ENCODE measurements at places on chromosomes 4 and X.

- no peak for DNase-seq
These were observed 37.0 kb downstream of the ZFX start for GRCh38 chrX:24186483-24186882.

DNA sequence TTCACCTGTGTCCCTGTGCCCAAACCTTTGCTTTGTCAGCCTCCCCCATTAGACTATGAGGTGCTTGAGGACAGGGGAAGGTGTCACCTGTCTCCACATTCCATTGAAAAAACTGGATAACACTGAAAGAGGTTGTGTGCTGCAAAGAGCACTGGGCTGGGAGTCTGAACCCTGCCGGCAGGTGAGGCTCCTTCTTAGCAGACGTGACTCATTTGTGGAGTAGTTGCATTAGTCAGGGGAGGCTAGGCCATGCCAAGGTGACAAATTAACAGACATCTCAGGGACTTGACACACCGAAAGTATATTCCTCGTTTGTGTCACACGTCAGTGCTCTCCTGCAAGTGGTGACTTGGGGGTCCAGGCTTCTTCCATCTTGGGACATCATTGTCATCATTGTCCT, 95.9 kb upstream of the STX18 start:
- DNase-seq, result no peak

DNA sequence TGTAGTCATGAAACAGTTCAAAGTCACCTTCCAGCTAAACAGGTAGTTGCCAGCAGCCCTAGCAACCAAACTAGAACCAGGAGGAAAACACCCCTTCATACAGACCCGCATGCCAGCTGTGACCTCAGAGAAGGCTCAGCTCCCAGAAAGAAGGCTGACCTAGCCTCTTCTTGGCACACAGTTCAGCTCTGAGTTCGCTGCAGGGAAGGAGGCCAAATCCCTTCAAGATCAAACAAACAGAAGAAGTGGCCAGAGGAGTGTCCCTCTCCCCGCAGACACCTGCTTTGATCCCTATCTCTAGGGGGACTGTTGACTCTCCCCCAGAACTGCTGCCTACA, 56.0 kb downstream of the HADH start:
- DNase-seq, result no peak

DNA sequence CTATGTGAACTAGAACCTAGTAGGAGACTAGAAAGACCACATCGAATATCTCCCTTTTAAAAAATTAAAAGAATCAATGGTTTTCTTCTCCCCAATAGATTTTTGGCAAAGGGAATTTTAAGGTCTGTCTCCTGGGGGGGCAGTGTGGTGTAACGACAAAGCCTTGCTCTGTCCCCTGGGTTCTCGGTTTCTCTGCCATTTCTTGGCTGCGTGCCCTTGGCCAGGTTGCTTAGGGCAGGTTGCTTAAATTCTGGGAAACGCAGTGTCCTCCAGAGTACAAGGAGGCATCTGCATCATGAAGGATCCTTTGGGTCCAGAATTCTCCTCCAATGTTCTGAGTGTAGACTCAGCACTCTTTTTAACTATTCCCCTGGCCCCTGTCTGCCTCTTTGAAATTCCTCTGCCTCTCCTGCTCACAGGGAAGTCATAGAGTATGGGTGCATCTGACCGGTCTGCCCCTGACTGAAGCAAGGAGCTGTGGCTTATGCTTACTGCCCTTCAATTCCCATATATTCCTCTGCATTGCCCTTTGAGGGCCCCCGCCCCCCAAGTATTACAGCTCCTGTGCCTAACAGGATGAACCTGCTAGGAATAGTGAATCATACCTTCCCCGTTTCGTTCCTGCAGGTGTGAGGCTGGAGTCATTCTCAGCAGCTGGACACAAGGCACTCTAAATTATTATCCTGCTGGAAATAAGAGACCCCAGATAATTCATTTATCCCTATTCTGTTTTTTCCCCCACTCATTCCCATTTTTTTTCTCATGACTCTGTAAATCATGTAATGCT, 2.2 kb downstream of the KIT start:
- DNase-seq, result no peak

DNA sequence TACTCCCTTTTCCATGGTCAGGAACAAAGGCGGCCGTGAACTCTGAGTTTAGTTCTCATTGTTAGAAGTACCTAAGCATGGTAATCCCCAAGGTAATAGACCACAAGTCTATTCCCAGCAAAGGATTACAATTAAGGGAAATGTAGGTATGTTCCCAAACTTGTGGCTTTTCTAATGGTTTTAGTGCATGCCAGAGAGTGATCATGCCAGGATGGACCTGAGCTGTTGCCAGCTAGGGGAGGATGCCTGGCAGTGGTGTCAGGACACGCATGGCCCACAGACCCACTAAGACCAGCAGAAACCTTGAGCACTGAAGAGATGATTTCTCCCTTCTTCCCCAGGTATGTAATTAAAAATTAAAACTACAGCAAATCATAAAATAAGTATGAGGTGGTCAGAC, 60.8 kb downstream of the COQ2 start:
- DNase-seq, result no peak

DNA sequence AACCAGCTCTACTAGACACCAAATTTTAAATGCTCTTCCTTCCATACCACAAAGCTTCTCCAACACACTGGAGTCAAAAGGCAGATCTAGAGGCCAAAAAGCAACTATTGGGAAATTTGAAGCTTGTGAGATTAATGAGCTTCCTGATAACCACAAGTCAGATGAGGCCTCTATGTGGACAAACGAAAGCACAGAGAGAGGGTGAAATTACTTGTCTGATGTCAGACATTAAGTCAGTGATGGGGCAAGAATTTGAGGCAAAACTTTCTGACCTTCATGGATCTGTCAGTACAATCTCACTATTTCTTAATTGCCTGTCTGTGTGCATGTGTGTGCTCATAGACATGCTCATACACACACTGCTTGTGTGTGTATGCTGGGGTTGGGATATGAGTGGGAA, 103.6 kb downstream of the GUCY2F start:
- DNase-seq, result no peak

DNA sequence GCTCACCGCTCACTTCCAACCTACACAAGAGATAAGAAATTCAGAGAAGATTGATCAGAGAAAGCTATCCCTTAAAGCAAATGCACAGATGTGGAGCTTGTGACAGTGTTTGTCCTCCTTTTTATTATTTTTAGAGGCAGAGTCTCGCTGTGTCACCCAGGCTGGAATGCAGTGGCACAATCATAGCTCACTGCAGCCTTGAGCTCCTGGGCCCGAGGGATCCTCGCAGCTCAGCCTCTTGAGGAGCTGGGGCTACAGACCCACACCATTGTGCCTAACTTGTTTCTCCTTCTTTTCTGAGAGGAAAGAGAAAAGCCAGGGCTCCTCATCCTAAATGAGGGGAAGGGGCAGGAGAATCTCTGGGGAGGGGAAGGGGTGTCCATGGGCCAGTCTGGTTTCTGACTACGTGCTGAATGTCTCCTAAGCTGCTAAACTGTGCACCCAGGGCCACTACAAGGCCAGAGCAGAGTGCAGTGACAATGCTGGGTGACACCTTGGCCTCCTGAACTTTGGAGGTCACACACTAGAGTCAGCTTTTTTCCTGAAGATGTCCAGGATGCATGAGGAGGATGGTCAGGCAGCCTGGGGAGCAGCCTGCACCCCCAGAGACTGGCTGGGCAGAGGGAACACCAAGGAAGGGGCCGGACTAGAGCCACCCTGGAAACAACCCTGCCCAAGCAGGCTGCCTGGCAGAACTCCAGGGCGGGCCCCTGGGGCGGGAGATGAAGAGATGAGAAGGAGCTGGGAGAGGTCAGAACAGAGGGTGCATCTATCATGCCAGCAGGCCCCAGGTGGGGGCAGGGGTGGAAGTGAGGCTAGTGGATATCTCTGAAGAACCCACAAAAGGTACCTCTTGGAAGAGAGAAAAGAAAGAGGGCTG, 55.5 kb upstream of the PROM1 start:
- no peak for DNase-seq

DNA sequence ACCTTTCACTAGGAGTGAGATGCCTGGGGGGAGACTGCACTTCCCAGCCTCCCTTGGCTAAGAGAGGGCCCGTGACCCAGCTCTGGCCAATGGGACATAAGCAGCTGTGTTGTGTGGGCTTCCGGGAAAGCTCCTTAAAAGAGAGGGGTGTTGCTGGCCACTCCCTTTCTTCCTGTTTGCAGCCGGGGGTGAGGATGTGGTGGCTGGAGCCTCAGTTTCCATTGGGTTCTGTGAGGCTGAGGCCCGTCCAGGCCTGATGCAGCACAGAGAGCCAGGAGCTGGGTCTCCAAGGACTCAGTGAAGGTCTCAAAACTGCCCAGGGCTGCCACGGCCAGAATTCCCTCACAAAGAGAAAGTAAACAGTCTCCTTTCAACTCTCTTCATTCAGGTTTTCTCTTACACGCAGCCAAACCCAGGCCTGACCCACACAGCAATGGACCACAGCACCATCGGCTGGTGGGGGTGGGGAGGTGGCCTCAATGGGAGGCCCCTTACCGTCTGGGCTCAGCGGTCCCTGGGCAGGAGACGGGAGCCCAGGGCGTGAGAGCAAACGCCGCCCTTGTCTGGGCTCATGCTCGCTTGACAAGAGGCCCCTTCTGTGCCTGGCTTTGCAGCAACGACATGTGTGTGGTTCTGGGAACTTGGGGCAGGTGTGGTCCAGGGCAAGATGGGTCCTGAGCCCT, 6.6 kb downstream of the NKX1-1 start:
- DNase-seq, result no peak

DNA sequence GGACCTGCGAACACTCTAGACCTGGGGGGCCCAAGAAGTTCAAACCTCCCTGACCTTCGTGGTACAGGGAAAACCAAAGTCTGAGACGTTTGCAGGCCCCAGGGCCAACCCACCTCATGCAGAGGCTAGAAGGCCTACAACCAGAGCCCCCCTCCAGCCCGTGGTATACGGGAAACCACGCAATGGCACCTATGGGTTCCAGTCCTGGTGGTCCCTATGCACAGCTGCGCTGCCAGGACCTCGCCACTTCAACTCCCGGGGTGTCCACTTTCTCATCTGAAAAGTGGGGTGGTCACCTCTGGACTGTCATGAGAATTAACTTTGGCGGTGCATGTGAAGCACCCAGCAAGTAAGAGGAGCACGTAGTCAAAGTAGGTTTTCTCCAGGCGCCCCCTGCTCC, 8.4 kb upstream of the MSX1 start:
- no peak for DNase-seq

- DNase-seq, result no peak
These were observed 119.5 kb downstream of the PJA1 start for GRCh38 chrX:69045616-69046345.

DNA sequence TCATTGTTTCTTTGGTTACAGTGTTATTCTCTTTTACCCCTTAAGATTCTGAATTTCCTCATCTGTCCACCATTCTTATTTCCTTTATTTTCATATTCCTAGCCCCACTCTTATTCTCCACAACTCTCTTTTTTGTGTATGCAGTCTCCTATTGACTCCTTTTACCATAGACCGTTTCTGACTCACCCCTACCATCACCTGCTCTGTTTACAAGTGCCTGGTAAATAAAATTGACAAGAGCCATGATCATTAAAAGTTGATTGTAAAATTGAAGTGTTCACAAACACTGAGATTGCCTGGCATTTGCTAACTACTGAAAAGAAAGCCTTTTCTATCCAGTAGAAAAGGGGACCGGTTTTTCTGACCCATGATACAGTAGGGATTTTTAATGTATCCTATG, 54.4 kb downstream of the MRPL1 start:
- no peak for DNase-seq

GRCh38 chr4:61556277-61556676, 356.2 kb downstream of the ADGRL3 start:
- DNase-seq, result no peak

GRCh38 chr4:136793848-136794247, 738.4 kb downstream of the PCDH18 start:
- no peak for DNase-seq

- no peak for DNase-seq
These were observed 78.5 kb downstream of the CRMP1 start for GRCh38 chr4:5814421-5814820.

GRCh38 chr4:188466001-188466400, 326.8 kb downstream of the TRIML1 start:
- DNase-seq, result no peak

GRCh38 chr4:126306152-126306869, 991.6 kb downstream of the FAT4 start:
- no peak for DNase-seq

DNA sequence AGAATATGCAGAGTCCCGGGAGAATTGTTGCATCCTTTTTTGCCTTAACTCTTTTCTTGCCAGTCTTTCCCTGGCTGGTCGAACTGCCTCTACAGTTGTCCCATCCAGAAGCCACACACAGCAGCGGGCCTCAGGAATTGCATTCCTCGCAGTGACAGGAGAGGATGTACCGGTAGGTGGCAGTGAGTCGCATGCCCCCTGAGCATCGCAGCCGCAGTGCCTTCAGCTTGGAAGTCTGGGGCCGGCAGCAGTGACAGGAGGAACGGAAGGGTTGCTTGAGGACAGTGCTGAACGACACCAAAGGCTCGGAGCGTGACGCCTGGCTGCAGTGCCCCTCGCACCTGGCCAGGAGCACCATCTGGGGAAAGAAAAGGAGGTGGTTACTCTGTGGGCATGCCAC, 23.5 kb downstream of the NDP start:
- peak; percentile 61 for DNase-seq

DNA sequence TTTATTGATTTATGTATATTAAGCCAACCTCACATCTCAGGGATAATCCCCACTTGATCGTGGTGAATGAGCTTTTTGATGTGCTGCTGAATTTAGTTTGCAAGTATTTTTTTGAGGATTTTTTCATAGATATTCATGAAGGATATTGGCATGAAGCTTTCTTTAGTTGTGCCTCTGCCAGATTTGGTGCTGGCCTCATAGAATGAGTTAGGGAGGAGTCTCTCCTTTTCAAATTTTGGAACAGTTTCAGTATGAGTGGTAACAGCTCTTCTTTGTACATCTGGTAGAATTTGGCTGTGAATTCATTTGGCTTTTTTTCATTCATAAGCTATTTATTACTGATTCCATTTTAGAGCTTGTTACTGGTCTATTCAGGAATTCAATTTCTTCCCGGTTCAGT, 197.2 kb upstream of the NDST4 start:
- no peak for DNase-seq

DNA sequence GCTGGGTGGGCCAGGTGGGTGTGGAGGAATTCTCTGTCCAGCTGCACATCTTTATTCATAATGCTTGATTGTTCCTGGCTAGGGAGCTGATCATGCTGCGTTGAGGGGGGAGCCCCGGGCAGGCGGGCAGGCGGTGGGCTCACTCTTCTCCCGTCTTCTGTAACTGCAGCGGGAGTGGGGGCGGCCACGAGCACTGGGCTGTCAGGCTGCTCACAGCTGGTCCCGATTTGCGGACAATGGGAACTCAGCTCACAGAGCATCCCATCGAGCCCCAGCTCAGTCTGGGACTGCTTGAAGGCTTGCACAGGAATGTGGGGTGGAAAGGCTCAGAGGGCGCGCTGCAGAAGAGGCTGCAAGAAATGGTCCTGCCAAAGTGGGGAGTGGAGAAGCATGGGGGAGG, 63.8 kb downstream of the EFNB1 start:
- DNase-seq, result no peak

DNA sequence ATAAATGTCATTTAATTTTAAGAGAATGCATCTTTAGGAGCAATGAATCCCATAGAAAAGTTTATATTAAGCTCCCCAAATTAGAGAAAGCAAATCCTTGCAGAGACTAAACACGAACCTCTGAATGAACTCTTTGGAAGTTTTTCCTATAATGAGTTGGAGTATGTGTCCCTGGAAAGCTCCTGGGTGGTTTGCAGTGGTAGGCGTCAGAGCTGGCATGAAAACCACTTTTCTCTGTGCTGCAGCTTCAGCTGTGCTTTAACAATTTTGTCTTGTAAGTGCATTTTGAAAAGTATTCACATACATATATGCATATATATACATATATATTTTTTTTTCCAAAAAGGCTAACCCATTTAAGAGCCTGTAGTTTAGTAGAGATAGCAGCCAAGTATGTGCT, 148.7 kb upstream of the TBC1D9 start:
- no peak for DNase-seq

Data from cerebellum (tissue), 4 donors.